Activated T-cell treated with anti-CD3 and anti-CD28 coated beads, Interleukin-2, amount 50 U/mL, for 4 hours (primary cell): ENCODE measurements at places on chromosomes 12 and 14. TPM values are rescaled to one million over a fixed set of nuclear protein-coding genes. Genes with fewer than 3 reads are reported as not detected.

Gene OTX2
- not detected for total RNA-seq

Gene MRPS35
- total RNA-seq, result 79.1 TPM

Gene FAIM2
- total RNA-seq, result 0.54 TPM

Gene HOXC13
- not detected for total RNA-seq

Gene RD3L
- total RNA-seq, result not detected

Gene OSGEP
- 73.4 TPM for total RNA-seq

Gene NUAK1
- total RNA-seq, result 0.05 TPM

Gene ASCL1
- not detected for total RNA-seq

Gene PTCSC3
- not detected for total RNA-seq

Gene TEDC1
- 57.8 TPM for total RNA-seq

Gene FLVCR2
- 3.3 TPM for total RNA-seq

Gene WSCD2
- total RNA-seq, result not detected
